ENCODE measurements at places on chromosomes 6 and 20. TPM values are rescaled to one million over a fixed set of nuclear protein-coding genes. Genes with fewer than 3 reads are reported as not detected.

XKR7 gene
- 0.36 TPM for polyA plus RNA-seq

SMPDL3A gene
- 15.2 TPM for polyA plus RNA-seq

MEI4 gene
- 1.6 TPM for polyA plus RNA-seq

PPP1R16B gene
- polyA plus RNA-seq: 6.5 TPM

PDCD2 gene
- polyA plus RNA-seq: 83.5 TPM

BPHL gene
- polyA plus RNA-seq: 50.2 TPM

PTK6 gene
- polyA plus RNA-seq: 1.4 TPM

CD93 gene
- polyA plus RNA-seq: 35.4 TPM

SMOC2 gene
- 19.7 TPM for polyA plus RNA-seq

ERMARD gene
- polyA plus RNA-seq: 46.8 TPM

RAET1L gene
- polyA plus RNA-seq: not detected

C20orf202 gene
- polyA plus RNA-seq: 0.18 TPM

GHRH gene
- not detected for polyA plus RNA-seq

DACT2 gene
- polyA plus RNA-seq: 23.6 TPM

TOX2 gene
- polyA plus RNA-seq: 1.2 TPM

SNTA1 gene
- polyA plus RNA-seq: 9.8 TPM

TMEM239 gene
- not detected for polyA plus RNA-seq

SNAP91 gene
- polyA plus RNA-seq: 0.47 TPM

SLPI gene
- 0.29 TPM for polyA plus RNA-seq

DZANK1 gene
- polyA plus RNA-seq: 6.2 TPM

GRIK2 gene
- 15.6 TPM for polyA plus RNA-seq

LAMA5 gene
- polyA plus RNA-seq: 182 TPM

Data from left renal pelvis (tissue), 4 donors.